ENCODE measurements at places on chromosomes 4 and X. TPM values are rescaled to one million over a fixed set of nuclear protein-coding genes. Genes with fewer than 3 reads are reported as not detected.

The ARL9 gene
- 0.26 TPM for total RNA-seq

The HPSE gene
- total RNA-seq, result not detected

The SLC6A14 gene
- total RNA-seq, result not detected

The TRIM75 gene
- not detected for total RNA-seq

DNA sequence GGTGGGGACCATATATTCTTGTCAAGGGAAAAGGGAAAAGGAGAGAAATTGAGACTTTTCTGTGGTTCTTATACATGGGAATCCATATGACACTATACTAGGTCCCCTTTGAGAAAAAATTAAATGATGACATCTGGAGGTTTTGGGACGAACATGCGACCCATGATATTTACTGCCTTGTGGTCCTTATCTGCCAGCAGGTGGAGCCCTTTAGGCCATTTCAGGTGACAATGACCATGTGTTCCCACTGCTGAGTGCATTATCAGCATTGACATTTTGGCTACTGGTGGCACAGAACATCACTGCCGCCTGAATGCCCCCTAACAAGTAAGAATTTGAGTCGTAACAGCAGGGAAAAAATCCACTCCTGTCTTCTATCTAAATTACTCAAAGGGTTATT is 843.4 kb downstream of the FSTL5 start:
- DNase-seq, result no peak

- no peak for DNase-seq
Measured at GRCh38 chrX:25599061-25599460, 539.1 kb upstream of the MAGEB18 start.

DNA sequence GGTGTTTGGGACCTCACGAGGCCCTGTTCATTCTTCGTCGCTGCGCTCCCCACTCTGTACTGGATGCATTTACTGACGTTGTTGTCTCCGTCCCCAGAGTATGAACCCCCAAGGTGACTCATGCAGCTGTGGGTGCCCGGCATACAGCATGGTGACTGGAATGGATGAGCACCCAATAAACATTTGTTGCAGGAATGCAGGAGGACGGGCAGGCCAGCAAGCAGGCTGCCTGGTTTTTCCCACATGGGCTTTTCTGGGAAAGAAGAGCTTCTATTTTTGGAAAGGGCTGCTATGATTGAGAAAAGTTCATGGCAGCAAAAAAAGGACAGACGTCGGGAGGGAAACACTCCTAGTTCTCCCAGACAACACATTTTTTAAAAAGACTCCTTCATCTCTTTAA is 893 bp upstream of the SOD3 start:
- no peak for DNase-seq

DNA sequence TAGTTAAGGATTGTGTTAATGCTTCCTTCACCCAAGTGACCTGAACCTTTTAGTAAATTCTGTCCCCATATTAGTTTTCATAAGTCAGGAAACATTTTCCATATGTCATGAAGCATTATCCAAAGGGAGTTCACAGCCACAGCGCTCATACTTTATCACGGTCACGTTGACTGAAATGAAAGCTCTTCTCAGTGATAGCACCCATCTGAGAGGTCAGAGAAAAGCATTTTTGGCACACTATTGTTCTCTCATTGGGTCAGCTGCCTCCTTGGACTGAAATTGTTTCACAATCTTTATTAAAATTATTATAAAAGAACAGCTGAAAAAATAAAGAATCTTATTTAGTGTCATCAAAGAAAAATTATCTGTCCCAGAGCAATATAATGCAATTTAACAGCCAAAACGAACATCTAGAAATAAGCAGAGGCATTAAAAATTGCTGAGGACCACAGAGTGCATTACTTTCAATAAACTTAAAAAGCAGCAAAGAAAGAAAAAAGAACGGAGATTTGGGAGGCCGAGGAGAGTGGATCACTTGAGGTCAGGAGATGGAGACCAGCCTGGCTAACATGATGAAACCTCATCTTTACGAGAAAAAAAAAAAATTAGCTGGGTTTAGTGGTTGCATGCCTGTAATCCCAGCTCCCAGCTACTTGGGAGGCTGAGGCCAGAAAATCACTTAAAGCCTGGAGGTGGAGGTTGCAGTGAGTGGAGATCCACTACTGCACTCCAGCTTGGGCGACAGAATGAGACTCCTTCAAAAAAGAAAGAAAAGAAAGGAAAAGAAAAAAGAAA is 680.8 kb upstream of the FAM241A start:
- no peak for DNase-seq

GRCh38 chr4:112210777-112211176 is 20.8 kb upstream of the AP1AR start:
- DNase-seq, result no peak

DNA sequence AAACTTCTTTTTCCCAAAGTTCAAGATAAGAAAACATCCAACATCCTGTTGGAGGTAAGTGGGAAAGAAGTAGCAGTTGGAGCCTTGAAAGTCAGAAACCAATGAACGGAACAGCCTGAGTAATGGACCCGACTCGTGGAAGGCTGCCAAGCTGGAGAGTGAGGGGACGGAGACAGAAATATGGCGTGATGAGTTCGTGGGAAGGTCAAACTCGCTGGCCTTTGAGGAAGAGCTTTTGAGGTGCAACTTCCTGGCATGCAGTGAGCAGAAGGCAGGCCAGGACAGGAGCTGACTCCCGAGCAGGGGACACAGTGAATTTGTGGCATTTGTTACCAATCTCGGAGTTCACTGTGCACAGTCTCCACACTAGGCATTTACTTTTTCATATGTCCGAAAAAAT is 1.0 kb upstream of the TRIML1 start:
- no peak for DNase-seq
